ENCODE measurements at places on chromosomes 11 and 22.

DNA sequence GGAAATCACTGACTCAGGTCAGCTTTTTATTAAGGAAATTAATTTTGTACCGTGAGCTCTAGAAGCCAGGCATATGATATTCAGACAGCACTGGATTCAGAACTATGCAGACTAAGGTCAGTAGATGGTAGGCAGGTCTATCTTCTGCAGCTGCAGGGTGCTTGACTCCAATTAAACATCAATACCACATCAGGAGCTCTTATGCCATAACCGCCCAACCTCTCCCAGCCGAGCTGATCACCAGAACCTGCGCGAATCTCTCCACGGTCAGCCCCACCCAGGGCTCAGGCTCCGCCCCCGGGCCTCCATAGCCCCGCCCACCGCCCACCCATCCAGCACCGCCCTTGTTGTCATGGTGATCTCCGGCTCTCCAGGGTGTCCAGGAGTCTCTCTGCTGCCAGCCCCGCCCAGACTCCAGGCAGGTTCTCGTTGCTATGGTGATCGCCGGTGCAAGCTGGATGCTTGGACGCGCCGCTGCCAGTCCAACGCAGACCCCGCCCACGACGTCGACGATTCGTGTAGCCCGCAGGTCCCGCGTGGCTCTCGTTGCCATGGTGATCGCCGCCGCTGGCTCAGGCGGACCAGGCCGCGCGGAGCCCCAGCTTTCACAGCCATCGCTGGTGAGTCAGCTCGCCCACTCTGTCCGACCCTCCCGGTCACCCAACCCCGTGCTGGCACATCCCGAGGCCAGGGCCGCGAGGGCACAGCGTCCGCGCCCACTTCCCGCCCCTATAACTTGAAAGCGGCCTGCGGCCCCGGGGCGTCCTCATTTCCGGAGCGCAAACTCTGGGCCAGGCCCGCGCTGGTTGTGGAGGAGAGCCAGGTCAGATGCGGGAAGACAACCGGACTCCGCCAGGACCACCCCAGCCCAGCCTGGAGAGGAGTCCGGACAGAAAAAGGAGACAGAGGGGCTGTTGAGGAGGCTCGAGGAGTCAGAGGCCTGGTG is at the start of gene RAB36:
RAB36 (plus strand) TSS at position 546 of the 946 bp plus-strand sequence. CDS start 1,140 bp downstream, outside the sequence.
- peak; percentile 72 for DNase-seq

DNA sequence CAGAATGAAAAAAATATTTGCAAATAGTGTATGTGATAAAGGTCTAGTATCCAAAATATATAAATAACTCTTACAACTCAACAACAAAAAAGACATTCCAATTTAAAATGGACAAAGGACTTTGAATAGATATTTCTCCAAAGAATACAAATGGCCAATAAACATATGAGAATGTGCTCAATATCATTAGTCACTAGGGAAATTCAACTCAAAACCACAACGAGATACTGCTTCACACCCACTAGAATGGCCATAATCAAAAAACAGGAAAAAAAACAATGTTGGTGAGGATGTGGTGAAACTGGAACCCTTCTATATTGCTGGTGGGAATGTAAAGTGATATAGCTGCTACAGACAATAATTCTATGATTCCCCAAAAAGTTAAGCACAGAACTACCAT is 38.6 kb upstream of the RPS13 start:
- no peak for DNase-seq

GRCh38 chr11:45801723-45802315 is 3.1 kb upstream of the SLC35C1 start:
- no peak for DNase-seq

GRCh38 chr11:76984743-76985142 is 49.5 kb upstream of the B3GNT6 start:
- DNase-seq, result no peak

DNA sequence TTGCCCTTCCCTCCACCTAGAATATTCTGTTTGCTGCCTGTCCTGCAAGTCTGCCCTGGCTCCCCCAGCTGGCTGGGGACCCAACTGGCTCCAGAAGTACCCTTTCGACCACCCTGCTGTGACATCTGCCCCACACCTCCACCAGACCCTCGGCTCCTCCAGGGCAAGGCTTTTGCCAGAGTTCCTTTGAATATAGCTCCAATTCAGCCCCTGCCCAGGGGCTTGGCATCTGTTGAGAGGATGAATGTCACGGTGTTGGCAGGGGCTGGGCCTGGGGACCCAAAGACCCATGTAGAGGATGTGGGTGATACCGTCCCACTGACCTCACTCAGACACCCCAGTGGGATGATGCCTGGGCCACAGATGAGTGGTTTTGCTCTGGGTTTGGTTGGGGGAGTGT is 4.0 kb downstream of the NLRP6 start:
- no peak for DNase-seq

GRCh38 chr11:87421422-87421821 is 383.7 kb downstream of the TMEM135 start:
- no peak for DNase-seq

DNA sequence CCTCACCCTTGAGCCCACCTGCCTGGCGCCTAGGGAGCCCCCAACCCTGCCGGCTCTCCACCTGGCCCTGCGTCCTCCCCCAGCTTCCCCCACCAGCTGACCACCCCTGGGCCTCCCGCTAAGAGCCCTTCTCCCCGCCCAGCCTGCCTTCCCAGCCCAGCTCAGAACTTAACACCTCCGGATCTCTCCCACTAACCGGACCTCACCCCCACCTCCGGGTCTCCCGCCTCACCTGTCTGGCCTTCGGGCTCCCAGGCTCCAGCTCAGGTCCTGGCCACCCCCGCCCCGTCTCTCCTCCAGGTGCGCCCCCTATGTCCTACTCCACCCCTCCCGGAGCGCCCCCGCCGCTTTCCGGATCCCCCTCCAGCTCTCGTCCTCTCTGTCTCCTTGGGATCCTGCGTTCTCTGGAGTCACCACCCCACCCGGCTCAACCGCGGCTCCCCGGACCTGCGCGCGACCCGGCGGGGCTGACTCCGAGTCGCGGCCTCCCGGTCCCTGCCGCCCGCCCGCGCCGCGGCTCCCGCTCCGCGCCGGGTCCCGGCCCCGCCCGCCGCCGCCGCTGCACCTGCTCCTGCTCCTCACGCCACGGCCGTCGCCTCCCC is at the start of gene KCNJ11:
KCNJ11 (minus strand) TSS at position 51 of the 602 bp plus-strand sequence. CDS start 568 bp downstream, outside the sequence.
- no peak for DNase-seq

DNA sequence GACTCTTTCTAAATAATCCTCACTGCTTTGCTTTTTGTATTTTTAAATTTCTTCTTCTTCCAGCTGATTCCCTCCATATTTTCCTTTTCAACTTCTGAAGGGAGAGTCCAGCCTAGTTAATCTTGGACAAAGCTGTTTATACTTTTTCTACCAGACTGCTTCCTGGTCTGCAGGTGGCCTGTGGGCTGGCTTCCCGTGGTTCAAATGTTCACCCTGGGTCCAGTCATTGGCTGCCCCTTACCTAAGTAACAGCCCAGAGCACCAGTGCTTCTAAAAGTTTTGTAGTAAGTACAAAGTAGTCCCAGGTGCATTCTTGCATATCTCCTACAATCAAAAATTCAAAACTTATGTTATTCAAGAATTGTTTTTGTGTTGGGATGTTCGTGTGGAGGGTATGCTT is 19.1 kb downstream of the ZNF143 start:
- DNase-seq, result no peak

DNA sequence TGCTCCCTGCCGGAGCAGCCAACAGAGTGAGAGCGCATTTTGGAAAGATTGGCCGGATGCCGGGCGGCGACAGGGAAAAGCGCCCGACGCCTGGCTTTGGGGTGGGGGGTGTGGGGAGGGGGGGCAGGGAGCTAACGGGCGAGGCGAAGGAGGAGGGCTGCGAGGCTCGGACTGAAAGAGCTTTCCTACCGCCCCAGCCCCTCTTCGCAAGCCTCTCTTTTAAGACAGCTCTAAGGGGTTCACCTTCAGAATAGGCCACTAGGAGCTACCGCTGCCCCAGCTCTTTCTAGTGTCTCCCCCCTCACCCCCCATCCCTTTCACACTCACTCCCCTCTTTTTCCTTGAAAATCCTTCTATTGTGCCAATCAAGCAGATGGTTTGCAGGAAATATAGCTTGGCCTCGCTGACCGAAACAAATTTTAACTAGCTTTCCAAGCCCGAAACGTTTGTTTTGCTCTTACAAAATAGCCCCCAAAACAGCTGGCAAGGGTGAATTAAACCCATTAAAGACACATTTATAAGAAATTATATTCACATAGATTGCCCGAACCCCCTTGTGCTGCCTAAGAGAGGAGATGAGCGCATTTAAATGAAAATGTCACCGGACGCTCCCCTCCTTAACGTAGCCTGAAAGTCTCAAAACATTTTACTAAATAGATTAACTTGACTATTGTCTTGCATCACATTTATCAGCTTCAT is 3.7 kb upstream of the DBX1 start:
- no peak for DNase-seq

- DNase-seq, result no peak
Measured at GRCh38 chr22:17665248-17665647, 26.7 kb downstream of the BCL2L13 start.

- no peak for DNase-seq
Measured at GRCh38 chr11:110527146-110527545, 97.4 kb downstream of the FDX1 start.

GRCh38 chr22:35913925-35914324 is 114.7 kb downstream of the RBFOX2 start:
- no peak for DNase-seq

DNA sequence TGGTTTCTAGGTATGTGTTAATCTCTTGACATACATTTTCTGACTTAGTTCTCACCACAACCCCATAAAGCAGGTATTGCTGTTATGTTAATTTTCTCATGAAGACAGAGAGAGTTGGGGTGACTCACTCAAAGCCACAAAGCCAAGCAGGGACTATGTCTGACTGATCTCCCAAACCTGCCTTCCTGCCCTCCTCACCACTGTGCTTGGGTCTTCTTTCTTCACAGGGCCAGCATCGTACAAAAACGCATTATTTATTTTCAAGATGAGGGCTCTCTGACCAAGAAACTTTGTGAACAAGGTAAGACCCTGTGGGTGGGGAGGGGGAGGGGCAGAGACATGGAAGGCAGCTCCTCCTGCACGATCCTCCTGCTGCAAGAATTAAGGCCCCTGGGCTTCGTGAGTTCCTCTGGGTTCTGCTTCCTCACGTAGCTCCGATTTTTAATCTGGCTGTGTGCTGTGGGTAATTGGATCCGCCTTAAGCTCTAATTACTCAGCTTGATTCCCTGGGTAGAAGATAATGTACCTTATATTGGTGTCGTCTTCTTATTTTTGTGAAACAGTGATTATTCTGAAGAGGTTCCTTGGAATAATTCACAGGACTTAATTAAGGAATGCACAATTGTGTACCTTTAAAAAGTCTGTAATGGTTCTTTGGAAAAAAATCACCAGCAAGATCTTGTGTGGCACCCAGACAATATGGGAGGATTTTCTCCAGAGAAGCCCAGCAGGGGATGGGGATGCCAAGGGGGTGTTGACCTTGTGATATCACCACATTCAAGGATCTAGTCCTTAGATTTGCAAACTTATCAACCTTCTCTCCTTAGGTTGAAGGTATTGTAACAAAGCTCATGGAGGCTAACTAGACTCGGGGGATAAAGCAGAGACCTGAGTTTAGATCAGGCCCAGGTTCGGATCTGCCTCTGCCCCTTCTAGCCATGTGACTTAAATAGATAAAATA is 112.9 kb downstream of the SPON1 start:
- no peak for DNase-seq

DNA sequence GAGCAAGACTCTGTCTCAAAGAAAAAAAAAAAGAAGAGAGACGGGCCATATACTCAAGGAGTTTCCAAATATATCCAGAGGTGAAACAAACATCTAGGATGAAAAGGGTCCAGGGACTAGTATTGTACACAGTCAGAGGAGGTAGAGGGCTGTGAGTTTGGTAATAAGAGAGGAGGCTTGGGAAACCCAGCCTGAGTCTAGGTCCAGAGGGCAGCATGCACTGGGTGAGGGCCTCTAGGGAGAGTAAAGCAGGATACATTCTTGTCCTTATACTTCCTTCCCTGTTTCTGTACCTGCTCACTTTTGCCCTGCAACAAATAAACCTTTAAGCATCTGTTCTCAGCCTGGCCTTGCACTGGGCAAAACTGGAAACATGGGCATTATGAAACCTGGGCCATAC is 31.5 kb downstream of the STIM1 start:
- DNase-seq, result no peak

DNA sequence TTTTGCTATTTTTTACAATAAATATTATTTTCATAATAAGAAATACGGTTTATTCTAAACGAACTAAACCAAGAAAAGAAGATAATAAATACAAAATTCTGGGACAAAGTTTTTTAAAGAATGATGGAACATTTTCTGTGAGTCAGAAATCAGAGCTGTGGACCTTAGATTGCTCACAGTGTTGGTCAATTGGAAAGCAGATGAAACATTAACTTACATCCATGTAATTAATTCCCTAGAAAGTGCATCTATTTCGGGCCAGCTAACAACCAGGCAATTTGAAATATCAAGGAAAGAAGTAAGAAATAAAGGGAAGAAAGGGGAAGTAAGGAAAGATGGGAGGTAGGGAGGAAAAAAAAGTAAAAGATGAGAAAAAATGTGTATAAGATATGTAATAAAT is 1569.8 kb upstream of the TENM4 start:
- DNase-seq, result no peak

GRCh38 chr22:30931541-30932300 is 36.9 kb downstream of the MORC2 start:
- no peak for DNase-seq

- no peak for DNase-seq
Measured at GRCh38 chr11:75593286-75593915, 31.3 kb downstream of the SERPINH1 start.

DNA sequence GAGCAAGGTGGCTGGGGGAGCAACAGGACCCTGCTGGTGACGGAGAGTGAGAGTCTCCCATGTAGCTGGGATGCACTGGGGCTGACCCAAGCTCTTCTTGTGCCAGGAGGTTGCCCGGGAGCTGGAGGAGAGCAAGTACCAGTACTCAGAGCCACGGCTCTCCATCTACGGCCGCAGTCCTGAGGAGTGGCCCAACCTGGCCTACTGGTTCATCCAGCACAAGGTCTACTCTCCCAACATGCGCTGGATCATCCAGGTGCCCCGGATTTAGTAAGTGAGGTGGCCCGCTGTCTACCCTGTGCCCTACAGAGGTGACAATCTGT is 40.4 kb downstream of the AMPD3 start:
- no peak for DNase-seq

- peak; percentile 9 for DNase-seq
Measured at GRCh38 chr11:19187114-19187832, 14.5 kb downstream of the CSRP3 start.

GRCh38 chr11:5992604-5993251 is 5.9 kb upstream of the OR52L1 start:
- no peak for DNase-seq

- DNase-seq, result no peak
Measured at GRCh38 chr11:115939104-115939730, 435.0 kb upstream of the CADM1 start.

- no peak for DNase-seq
Measured at GRCh38 chr11:115925568-115926090, 421.4 kb upstream of the CADM1 start.

All from AG04449 (cell line).